GM18507 (cell line): ENCODE measurements at places on chromosomes 5 and 9.

GRCh38 chr5:134127376-134127861 lies 12.9 kb downstream of the TCF7 start:
- no peak for DNase-seq

DNA sequence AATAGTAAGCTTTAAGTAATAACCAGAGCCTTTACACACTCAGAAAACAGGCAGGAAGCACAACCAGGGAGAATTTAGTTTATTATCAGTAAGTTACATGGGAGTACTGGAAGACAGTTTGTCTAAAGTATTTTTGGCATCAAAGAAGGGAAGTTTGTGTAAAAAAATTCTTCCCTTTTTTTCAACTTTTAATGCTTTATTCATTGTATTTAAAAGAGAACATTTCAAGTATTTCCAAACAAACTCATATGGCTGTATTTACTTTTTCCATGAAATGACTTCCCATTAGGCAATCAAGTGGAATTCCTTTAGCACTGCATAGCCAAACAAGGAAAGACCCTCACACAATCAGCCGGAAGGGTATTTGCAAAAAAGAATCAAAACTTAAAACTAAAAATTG lies 26.7 kb downstream of the RNF145 start:
- no peak for DNase-seq

GRCh38 chr5:43646992-43647391 lies 44.0 kb downstream of the NNT start:
- DNase-seq, result no peak

DNA sequence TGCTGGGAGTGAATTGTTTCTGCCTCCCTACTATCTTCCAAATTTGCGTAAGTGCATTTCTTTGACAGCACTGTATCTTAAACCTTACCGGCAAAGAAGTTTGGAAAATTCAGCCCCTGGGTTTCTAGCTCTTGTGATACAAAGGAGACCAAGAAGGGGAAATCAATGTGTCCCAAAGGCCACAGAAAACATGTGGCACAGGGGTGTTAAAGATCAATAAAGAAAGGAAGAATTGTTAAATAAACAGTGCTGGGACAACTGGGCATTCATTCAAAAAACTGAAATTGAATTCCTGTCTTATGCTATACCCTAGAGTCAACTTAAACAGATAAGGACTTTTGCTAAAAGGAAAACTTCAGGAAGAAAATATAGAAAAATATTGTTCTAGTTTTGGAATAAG lies 328.1 kb downstream of the MAN2A1 start:
- DNase-seq, result no peak

DNA sequence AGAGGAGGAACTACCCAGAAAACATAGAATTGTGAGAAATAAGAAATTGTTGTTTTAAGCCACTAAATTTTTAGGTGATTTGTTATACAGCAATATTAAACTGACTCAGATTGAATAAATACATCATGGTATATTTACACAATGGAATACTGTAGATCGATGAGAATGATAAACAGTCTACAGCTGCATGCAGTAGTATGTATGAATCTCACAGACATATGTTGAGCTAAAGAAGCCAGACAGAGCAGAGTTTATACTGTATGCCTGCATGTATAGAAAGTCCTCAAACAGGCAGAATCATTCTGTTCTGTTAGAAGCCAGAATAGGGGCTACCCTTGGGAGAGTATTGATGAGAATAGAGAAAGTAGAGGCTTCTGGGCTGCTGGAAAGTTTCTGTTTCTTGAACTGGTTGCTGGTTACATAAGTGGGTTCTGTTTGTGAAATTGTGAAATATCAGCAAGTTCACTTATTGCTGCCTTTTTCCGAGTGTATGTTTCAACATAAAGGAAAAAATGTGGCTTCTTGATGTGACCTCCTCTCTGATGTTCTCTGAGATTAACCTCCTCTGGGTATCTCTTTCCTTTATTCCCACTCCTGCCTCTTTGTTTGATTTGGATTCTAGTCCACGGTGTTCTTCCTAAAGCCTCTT lies 9.6 kb downstream of the KIAA1958 start:
- DNase-seq, result no peak

- no peak for DNase-seq
These were observed 30.2 kb downstream of the SLC6A3 start for GRCh38 chr5:1415059-1415425.

DNA sequence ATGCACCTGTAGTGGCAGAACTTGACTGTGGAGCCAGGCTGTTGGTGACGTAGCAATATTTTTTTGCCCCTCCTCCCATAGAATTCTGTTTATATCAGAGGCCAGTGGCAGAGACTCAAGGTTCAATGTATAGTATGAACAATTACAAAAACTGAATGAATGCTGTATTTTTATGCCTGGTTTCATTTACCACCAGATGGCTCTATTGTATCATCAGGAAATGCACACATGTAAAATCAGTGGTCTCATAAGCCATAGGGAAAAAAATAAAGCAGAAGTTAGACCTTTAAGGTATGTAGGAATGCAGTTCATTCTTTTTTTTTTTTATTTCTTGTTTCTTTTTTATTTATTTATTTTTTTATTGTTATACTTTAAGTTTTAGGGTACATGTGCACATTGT lies 43.6 kb downstream of the CCDC192 start:
- DNase-seq, result no peak

- no peak for DNase-seq
These were observed 545.6 kb downstream of the CAAP1 start for GRCh38 chr9:26346942-26347477.

GRCh38 chr5:109982966-109983534 lies 293.3 kb downstream of the MAN2A1 start:
- DNase-seq, result no peak

DNA sequence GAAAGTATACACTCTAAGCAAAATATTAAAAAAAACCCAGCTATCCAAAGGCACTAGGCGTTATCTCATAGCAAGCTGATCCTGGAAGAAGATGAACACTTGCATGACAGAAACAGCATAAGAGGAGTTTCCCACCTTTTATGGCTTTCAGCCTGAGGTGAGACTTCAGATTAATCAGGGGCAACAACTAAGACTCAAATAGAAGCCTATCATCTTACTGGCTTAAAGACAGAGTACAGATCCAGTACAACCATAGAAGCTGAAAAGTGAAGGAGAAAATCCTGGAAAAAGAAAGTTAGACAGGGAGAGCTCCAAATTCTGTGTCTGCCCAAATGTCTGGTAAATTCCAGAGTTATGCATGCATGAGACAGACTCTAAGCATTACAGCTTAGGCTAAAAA lies 360.8 kb upstream of the KCNN2 start:
- DNase-seq, result no peak

DNA sequence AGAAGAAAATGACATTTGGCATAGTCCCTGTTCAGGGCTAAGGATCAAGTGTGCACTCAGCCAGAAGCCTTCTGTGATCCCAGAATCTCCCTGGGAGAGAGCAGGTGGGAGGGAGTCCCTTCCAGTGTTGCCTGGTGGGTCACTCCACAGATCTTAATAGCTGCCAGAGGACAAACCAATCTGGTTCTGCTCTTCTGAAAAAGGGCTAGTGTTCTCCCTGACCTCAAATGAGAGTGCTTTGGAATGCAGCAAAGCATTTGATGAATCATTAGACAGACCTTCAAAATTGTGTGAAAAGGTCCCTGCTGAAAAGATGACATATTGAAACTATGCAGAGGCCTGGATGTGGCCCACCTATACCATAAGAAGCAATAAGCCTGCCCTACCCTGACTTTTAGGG lies 339.7 kb downstream of the TMEM232 start:
- no peak for DNase-seq

DNA sequence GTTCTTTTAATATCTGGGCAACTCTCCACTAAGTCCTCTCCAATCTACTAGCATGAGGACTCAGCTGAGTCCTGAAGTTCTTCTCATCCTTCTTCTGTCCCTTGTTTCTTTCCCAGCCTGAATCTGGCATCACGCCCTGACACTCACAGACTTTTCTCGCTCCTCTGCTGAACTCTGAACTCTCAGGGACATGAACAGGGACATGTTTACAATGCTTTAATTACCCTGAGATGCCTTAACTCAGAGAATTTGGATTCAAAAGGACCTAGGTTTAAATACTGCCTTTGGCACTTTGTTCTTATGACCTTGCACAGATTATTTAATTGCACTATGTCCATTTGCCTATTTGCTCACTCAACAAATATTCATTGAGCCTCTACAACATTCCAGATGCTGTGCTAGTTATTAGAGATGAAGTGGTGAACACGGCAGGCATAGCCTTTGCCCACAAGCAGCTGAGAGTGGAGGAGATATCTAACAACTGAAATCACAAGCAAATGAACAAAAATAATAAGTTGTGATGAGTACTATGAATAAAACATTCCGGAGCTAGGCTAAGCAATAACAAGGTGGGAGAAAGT lies 106.0 kb downstream of the ADRB2 start:
- no peak for DNase-seq

DNA sequence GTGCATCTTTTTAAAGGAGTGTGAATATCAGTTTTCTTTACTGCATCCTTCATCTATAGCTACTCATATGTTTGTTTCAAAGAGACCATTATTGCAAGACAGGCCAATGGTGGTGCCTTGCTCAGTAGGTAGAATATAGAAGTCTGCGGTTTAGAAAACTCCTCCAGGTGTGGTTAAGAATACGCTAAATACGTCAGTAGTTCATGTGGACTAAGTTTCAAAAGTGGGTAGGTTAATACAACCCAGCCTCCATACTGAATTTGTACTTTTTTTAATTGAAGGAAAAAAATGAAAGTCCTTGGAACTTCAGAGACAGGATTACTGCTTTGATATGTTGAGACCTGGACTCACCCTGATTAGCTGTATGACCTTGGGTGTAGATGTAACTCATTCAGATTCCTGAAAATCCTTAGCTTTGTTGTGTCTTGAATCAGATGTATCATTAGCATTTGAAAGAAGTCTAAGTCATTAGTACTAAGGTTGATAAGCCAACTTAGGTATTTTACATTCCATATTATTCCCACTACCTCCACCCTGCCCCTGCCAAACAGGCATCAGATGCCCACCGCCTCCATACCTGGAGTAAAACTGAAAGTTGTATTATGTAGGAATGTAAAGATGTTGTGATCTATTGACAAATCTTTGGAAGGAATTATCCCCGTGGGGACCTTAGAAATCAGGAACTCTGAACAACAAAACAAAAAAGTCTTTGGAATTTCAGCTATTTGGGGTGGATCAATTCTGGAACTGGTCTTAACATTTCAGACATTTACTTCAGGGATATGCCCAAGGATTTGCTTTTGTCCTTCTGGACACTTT lies 6.1 kb downstream of the BASP1 start:
- no peak for DNase-seq

- no peak for DNase-seq
These were observed 35.2 kb upstream of the PITX1 start for GRCh38 chr5:135069016-135069770.

DNA sequence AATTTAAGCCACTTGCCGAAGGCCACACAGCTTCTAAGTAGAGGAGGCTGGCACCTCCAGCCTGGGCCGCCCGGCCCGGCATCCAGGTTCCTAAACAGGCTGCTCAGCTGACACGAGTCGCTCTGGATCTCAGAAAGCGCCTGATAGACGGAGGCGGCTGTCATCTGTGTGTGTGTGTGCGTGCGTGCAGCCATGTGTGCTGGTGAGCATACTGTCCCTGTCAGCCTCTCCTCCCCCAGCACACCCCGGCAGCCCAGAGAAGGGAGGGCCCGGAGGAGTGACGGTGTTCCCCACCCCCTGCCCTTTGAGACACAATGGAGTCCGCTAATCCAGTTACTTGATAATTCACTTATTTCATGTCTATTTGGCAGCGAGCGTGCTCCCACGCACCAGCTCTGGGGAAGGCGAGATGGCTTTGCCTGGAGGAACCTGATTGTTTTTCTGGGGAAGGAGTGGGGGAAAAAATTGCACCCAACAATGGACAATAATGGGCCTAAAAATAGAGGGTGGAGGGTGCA lies 20.0 kb downstream of the NTNG2 start:
- DNase-seq, result no peak

DNA sequence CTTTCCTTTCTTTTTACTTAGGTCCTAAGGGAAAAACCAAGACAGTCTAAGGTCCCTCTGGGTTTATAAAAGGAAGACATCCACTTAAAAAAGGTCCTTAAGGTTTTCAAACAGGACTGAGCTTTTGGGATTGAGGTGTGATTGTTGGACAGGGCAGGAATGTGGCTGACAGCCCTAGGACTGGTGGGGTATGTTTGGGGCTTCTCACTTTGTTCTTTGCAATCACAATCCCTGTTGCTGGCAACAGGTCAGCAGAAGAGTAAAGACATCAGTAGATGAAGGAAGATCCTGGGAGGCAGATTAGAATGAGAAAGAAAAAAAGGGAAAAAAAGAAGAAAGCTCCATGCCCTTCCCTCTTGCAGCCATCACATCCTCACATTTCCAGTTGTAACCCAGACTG lies 101.4 kb upstream of the TARS1 start:
- DNase-seq, result no peak

DNA sequence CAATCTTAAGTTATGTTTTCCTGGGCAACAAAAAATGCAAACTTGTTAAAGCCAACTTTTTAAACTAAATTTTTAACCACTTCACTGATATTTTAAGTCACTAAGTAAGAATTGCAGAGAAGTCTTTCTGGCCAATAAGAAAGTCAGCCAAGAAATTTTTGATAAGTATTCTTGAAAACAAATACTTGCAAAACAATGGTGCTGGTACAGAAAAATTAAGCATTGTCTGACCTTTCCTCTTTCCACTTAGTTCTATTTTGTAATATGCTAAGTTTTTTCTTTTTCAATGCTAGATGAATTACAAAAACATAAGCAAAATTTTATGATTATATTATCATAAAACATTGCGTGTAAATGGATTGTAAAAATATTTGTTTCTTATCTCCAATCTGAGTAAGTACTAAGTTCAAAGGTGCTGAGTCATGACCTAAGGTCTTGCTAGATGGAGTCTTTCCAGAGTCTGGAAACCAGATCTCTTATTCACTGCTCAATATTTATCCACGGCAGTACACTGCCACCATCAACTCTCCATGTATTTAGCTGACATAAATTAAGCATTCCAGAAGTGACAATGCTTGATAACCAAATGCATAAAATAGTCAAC lies 139.7 kb downstream of the MEF2C start:
- no peak for DNase-seq

- no peak for DNase-seq
These were observed 408.9 kb upstream of the DMAC1 start for GRCh38 chr9:8208465-8208864.

GRCh38 chr9:120579139-120580050 lies 572 bp downstream of the CDK5RAP2 start:
- DNase-seq, result no peak

DNA sequence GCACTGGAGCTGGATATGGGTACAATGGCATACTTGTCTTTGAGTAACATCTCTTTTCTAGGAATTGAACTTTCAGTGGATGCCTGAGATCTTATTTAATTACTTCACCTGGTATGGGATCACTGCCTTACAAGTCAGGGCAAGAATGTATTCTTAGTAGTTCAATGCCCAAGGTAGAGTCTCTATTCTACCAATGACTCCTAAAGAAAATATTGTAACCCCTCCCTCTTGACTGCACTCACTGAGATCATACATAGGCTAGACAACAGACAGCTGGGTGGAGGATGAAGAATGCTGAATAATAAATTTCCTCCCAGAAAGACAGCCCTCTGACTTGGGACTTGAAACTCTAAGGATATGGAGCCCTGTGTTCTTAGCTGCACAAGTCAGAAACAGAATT lies 1216.3 kb upstream of the ACO1 start:
- DNase-seq, result no peak
